ENCODE measurements at places on chromosomes 3 and 15. TPM values are rescaled to one million over a fixed set of nuclear protein-coding genes. Genes with fewer than 3 reads are reported as not detected.

DNA sequence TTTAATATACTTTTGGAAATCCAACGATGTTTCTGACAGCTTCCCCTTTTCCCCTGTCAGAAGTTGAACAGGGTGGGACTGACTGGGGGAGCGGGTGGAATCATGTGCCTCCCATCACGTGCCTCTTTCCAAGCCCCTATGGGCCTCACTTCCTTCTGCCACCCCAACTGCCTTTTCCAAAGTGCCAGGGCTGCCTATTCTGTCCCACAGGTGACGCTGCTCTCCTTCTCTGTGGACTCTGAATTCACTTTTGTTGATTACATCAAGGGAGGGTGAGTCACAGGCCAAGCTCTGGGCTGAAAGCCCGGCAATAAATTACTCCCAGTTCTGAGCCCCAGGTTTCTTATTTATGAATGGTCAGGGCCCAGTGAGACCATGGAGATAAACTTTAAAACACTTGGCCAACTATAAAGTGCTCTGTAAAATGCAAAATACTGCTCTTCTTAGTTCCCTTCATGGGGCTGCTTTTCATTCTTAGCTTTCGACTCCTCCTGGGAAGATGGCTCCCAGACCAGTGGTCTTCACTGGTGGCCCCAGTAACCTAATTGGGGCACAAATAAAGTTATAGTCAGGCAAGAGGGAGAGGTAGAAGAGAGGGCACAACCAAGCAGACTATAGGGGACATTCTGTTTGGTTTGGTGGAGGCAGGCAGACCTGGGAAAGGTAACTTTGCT is 12.3 kb downstream of the CPNE9 start:
- H3K27me3 ChIP-seq, result no peaks in the 10 kb centered on the region
- H3K4me3 ChIP-seq, result peak overlapping the region; percentile 49
- H3K4me1 ChIP-seq, result peaks cover 29% of the 10 kb centered on the region
- peak; percentile 92 for DNase-seq
- peak overlapping the region; percentile 51 for H3K27ac ChIP-seq

- peak; percentile 51 for DNase-seq
- no peak overlapping the region for H3K4me3 ChIP-seq
- H3K36me3 ChIP-seq, result peaks cover 99% of the 10 kb centered on the region
- H3K4me1 ChIP-seq, result no peaks in the 10 kb centered on the region
- H3K27ac ChIP-seq, result peak overlapping the region; percentile 5
These were observed 87.2 kb downstream of the TGFBR2 start for GRCh38 chr3:30693470-30694120.

DNA sequence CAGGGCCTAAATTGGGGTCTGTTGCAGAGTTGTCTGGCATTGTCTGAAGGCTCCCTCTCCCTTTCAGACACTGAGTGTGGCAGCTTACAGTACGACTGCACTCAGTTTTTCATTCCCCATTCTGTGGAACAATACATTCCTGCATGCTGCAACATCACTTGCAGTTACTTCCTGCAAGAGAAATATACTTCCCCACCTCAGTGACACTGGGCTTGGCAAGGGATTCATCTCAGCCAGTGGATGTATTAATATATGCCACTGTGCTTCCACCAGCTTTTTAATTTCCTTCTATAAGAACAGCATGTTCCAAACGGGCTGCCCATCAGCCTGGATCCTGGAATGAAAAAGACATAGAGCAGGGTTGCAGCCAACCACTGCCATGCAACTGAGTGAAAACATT is 23.1 kb downstream of the B3GALNT1 start:
- peak; percentile 13 for DNase-seq
- H3K4me1 ChIP-seq, result peaks cover 14% of the 10 kb centered on the region
- H3K27ac ChIP-seq, result no peak overlapping the region
- peak overlapping the region; percentile 36 for H3K4me3 ChIP-seq
- no peaks in the 10 kb centered on the region for H3K27me3 ChIP-seq
- peaks cover 2% of the 10 kb centered on the region for H3K36me3 ChIP-seq

GRCh38 chr3:171284308-171285075 is 175.7 kb downstream of the TNIK start:
- no peaks in the 10 kb centered on the region for H3K27me3 ChIP-seq
- no peak for DNase-seq
- H3K27ac ChIP-seq, result no peak overlapping the region
- H3K36me3 ChIP-seq, result no peaks in the 10 kb centered on the region
- H3K4me1 ChIP-seq, result no peaks in the 10 kb centered on the region

- H3K4me1 ChIP-seq, result no peaks in the 10 kb centered on the region
- DNase-seq, result no peak
- H3K36me3 ChIP-seq, result no peaks in the 10 kb centered on the region
- H3K4me3 ChIP-seq, result no peak overlapping the region
- H3K27me3 ChIP-seq, result no peaks in the 10 kb centered on the region
- H3K27ac ChIP-seq, result no peak overlapping the region
These were observed 77.2 kb downstream of the GREM1 start for GRCh38 chr15:32794973-32795372.

GRK7 gene
- 0.07 TPM for polyA plus RNA-seq

All from CD14-positive monocyte (primary cell).